ENCODE measurements at places on chromosomes 4 and X.

DNA sequence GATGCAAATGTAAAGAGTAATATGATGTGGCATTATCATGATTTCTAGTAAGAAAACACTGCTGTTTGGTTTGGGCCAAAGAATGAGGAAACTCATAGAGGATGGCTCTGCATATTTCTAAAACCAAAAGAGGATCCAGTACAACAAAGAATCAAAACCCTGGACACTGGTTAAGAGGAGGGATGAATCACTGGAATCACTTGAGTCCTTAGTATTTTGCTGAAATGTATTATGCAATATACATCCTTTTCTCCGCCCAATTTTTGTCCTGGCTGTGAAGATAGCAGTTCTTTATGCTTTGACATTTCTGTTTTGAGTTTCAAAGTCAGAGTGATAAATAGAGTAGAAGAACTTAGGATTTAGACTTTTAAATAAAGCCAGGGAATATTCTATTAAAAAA lies 345.9 kb downstream of the PACRGL start:
- DNase-seq, result peak; percentile 50

- DNase-seq, result no peak
These were observed 203.9 kb upstream of the LEF1 start for GRCh38 chr4:108372681-108373080.

DNA sequence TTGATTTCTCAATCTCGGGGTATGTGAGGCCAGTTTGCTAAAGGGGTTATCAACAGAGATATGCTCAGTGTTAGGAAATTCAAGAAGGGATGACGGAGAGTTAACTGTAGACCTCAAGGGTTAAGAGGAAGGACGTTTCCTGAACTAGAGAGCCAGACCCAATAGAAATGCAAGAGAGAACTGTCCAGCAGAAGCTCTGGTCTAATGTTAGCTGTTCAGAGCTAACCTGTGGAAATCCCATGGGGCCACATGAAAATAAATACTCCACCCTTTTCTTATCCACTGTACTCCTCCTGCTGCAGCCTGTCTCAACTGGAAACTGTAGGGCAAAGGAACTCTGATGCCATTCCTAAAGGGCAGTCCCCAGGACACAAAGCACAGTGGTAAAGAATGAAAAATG lies 274.3 kb downstream of the DMD start:
- peak; percentile 22 for DNase-seq

DNA sequence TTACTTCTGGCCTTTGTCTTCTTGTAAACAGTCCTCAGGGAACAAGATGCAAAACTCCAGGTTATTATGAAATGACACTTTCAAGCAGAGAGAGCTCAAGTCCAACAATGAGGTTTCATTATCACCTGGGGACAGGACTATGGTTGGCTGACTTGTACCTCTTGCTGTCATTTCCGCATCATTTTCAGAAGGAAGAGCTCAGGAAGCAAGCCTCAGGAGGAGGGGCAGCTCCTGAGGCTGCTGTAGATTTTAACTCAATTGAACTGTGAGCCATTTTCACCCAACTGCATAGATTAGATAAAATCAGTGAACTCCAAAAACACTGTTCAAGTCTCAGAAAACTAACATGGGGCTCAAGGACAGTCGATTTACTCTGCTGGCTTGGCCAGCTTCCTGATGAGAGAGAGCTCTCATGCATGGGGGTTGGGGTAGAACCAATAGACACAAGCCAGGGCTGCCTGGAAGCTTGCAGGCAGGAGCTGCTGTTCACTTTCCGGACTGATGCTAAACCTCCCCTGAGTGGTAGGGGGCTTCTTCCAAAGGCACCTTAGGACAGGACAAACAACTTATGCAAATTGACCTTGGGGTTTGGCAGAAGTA lies 23.6 kb downstream of the TMEM255A start:
- DNase-seq, result no peak

- no peak for DNase-seq
These were observed 750.1 kb upstream of the ADGRL3 start for GRCh38 chr4:60450054-60450453.

DNA sequence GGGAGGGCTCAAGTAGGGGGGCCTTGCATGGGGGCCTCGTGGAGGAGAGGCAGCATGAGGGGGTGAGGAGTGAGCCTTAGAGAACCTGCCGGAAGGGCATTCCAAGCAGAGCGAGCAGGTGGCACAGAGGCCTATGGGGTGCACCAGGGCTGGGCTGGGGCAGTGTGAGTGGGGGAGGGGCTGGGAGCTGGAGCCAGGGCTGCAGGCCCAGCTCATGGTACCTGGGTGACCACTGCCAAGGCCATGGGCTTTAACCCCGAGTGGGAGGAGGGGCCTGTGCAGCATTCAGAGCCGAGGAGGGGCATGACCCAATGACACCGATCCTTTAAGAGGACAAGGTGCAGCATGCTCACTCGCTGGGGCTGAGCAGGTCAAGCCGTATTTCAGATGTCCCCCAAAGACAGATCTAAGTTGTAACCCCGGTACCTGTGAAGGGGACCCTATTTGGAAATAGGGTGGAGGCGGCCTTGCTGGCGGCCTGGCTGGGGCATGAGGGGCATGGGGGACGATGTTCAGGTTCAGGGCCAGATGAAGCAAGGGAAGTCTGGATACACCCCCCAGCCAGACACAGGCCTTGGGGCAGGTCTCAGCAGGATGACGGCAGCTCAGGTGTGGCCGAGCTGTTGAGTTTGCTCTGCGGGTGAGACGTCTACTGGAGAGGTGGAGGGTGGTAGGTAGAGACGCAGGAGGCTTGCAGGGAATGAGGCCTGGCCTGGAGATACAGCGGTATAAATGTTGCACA lies 137.0 kb downstream of the CPZ start:
- no peak for DNase-seq

- DNase-seq, result no peak
These were observed 671.6 kb upstream of the BOD1L1 start for GRCh38 chr4:14299166-14299565.

DNA sequence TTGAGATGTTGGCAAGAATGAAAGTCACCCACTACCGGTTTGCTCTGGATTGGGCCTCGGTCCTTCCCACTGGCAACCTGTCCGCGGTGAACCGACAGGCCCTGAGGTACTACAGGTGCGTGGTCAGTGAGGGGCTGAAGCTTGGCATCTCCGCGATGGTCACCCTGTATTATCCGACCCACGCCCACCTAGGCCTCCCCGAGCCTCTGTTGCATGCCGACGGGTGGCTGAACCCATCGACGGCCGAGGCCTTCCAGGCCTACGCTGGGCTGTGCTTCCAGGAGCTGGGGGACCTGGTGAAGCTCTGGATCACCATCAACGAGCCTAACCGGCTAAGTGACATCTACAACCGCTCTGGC lies 12.3 kb downstream of the RPL9 start:
- no peak for DNase-seq

DNA sequence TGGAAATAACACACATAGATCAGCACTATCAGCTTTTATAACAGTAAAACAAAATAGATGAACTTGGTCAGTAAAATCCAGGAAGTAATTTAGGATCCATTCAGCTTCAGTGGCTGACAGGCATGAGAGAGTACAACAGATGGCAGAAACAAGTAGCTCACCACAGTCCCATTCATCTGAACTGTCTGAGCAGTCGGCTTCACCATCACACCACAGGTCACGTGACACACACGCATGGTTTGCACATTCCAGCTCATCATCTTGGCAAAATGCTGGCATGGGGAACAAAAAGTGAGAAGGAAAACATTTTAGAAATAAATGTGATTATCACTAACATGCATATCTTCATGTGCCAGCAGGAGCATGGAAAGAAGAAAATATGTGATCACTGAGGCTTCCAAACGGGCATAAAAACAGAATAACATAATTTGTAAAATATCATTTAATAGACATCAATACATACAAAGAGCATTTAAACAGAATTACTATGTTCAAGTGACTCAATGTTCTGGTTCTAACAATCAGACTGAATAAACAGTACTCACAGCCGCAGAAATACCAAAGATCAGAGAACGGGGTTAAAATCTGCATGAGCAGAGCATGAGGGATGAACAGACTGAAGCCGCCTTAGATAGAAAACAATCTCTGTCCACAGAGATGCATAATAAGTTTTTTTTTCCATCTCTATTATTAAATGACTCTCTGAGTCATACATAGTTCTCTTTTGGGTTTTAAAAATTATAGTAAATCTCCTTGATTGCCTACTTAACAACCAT lies 158.1 kb downstream of the ATP10D start:
- DNase-seq, result peak; percentile 65

GRCh38 chr4:113760795-113761619 lies 531 bp downstream of the CAMK2D start:
- peak; percentile 76 for DNase-seq

GRCh38 chr4:138915756-138916155 lies 99.8 kb upstream of the NOCT start:
- DNase-seq, result no peak

DNA sequence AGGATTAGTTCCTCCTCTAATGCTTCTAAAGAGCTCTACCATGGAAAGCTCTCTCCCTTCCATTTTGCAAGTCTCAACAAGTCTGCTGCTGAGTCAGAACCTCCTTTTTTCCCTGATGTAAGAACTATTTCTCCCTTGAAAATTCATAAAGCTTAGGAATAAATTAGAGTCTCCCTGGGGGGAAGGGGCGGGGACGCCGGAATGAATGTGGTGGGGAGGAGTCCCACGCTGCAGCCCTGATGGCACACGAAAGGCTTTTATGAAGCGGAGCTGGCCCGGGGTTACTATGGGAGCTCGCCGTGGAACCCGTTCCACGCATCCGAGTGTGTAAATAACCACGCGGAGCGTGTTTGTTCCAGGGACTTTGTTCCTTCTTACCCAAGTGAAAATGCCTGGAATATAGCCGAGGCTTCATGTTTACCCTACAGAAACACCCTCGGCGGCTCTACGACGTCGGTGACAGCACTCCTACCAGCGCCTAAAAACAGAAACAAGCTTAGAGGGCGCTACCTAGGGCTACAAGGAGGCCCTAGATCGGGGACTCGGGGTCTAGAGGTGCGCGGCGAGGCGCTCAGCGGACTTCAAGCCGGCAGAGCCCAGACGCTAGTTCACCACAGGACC lies 923 bp upstream of the CPEB2 start:
- DNase-seq, result peak; percentile 92

GRCh38 chrX:17669458-17669857 lies 67.8 kb upstream of the SCML1 start:
- no peak for DNase-seq

DNA sequence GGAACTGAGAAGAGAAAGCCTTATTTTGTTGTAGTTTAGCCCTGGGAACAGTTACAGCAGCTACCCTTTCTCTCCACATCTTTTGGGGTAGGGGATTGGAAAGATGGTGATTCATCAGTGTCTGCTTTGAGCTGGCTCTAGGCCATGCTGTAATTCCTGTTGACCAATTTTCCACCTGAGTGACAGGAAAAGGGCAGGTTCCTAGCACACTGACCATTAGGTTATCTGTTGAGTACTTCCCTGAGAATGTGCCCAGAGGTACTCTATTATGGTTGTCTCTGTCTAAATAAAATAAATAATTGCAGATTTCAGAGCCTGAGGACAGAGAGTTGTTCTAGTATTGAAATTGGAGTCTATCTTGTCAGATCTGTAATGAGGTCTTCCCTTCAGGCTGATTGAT lies 109.0 kb downstream of the ENOX2 start:
- no peak for DNase-seq
